Cortex of kidney (tissue), 1 donor: ENCODE measurements at places on chromosomes 4 and X.

GRCh38 chr4:123924536-123924935 lies 527.9 kb downstream of the SPRY1 start:
- DNase-seq = no peak

GRCh38 chr4:86286726-86287125 lies 73.1 kb downstream of the MAPK10 start:
- DNase-seq = no peak

DNA sequence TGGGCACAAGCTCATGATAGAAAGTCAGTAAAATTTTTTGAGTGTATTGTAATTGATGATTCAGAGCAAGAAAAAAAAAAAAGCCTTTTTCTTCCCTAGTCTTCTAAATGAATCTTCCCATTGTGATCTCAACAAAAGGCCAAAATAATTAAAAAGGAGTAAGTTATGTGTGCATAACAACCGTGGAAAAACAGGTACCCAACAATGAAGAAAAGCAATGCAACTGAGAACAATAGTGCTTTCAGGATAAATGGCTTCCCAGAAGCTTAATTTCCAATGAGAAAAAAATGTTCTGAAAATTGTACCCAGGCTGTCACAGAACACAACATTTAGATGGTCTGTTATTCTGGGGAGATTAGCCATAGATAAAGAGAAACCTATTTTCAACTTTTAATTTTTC lies 399.0 kb upstream of the AGA start:
- DNase-seq = no peak

- DNase-seq = no peak
Observed at GRCh38 chr4:116110713-116111112, 974.7 kb downstream of the TRAM1L1 start.

GRCh38 chr4:1187182-1187581 lies 14.8 kb upstream of the SPON2 start:
- no peak for DNase-seq

DNA sequence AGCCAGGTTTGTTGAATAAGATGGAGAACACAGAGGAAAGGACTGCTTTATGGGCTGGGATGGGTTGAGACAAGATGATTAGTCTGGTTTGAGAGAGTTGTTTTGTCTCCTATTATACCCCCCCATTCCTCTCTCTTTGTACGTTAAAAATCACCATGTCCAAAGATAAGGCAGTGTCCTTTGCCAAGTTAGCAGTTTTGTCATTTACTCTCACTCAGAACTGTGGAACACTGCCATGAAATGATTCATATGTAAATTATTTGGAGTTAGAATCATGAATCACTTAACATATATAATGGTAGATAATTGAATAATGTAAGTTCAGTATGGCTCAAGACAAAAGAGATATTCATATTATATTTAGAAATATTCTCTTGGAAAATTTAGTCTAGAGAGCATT lies 151.3 kb downstream of the DCLK2 start:
- no peak for DNase-seq

- DNase-seq = no peak
Observed at GRCh38 chr4:174681723-174682300, 147.2 kb downstream of the GLRA3 start.

GRCh38 chrX:82362550-82362949 lies 1145.5 kb upstream of the POU3F4 start:
- no peak for DNase-seq

- DNase-seq = no peak
Observed at GRCh38 chrX:37786624-37787422, 7.0 kb downstream of the CYBB start.

- no peak for DNase-seq
Observed at GRCh38 chr4:144463896-144464295, 182.1 kb upstream of the HHIP start.

DNA sequence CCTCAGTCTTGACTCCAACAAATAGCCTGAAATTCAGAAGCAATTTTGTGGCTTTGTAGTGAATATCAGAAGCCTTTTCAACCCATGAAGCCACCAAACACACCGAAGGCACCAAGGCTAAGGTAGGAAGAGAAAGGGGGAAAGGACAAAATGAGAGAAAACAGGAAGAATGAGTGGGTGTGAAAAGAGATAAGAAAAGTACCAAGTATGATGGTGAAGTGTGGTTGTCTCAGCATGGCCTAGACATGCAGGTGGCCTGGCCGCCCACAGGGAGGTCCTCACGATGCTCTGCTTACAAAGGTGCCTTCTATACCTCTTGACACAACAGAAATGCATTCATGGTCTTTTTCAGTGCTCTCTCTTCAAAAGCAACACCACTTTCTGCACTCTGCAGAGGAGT lies 34.9 kb downstream of the ACSL1 start:
- no peak for DNase-seq

DNA sequence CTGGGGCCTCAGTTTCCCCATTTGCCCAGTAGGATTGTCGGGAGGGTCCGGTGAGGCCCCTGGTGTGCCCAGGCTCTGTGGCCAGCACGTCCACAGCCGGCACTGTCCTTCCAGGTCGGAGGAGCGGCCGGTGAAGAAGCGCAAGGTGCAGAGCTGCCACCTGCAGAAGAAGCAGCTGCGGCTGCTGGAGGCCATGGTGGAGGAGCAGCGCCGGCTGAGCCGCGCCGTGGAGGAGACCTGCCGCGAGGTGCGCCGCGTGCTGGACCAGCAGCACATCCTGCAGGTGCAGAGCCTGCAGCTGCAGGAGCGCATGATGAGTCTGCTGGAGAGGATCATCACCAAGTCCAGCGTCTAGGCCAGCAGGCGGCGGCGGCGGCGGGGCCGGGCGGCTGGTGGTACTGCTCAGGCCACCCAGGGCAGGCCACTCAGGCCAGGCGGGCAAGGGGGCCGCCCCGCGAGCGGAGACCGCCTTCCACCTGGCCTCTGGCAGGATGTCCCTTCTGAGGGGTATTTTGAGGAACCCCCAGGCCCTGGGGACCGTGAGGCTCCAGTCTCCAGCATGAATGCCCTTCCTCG lies 6.7 kb downstream of the MSANTD1 start:
- DNase-seq = no peak
